ENCODE measurements at places on chromosomes 4 and X.
A peak's percentile ranks its signal among the peaks of the same experiment; 100 is the strongest.

DNA sequence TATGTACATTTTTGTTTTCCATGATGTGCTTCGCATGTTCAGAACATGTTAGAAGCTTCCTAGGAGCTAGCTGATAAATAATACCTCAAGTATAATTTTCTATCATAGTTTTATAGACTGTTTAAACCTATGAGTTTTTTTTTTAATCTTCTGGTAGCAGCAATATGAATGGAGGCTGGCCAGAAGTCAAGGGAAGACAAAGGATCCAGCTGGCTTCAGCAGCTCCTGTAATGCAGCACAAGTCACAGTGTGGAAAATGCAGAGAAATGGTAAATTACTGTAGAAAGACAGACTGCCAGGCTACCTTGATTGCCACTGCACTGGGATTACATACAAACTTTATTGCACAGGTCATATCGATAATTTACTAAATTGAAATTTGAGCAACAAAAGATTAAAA, 537.9 kb downstream of the IQCM start:
- no peak for DNase-seq

DNA sequence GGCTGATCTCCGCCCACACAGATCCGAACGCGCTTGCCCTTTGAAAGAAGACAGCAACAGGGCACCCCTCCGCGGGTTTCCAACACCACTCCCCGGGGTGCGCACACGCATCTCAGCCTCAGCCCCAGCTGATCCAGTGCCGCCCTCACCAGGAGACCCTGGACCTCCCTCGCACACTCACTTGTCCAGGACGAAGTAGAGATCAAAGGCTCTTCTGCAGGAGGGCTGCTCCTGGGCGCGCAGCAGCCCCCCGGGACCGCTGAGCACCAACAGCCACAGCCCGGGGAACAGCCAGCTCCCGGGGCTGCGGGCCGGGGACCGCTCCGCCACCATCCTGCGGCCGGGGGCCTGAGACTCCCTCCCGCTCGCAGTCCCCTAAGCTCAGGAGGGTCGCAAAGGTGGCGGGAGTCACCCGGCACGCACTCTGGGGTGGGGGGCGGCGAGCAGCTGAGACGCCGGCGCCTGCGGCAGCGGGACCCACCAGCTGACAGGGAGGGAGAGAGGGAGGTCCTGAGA, 743 bp downstream of the ANTXR2 start:
- DNase-seq: peak; percentile 63

DNA sequence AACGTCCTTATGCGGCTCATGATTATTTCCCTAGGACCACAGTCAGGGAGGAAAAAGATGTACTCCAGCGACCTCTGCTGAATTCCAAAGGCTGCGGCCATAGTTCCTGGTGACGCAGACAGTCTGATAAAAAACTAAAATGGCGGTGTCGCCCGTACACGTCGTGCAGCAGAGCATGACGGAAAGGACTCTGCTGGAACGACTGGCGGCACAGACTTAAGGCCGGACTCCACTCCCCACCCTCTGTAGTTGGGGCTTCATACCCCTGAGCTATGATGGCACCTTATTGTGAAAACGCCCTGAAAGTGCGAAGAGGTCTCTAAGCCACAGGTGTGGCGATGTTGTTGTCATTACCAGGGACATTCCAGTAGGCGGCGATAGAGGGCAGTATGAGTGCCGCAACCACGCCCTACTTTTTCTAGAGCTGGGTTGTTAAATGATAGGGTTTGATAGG, 90.0 kb upstream of the EDA2R start:
- peak; percentile 49 for DNase-seq

- DNase-seq: no peak
These were observed 344.9 kb downstream of the PACRGL start for GRCh38 chr4:21045119-21045518.

GRCh38 chrX:8453611-8454010, 11.0 kb upstream of the VCX3B start:
- DNase-seq: no peak

GRCh38 chr4:24482871-24483270, 101.5 kb downstream of the DHX15 start:
- DNase-seq: no peak

GRCh38 chrX:130561930-130562329, 160.1 kb downstream of the RBMX2 start:
- DNase-seq: no peak

DNA sequence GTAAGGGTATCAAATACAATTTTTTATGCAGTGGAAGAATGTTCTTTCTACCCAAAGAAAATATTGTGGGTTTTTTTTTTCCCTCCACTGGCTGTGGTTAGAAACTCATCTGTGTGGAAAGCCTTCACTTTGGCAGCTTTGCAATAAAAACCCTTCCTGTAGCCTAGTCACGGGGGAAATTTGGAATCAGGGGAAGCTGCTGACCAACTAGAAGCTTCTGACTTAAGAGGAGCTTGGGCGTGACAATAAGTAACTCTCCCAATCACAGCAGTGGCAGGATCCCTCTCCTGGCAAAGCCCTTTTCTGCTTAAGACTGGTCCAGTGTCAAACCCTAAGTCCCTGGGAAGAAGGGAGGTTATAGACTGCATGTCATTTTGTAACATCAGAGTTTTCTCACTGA, 87.9 kb downstream of the LRRC66 start:
- DNase-seq: no peak

DNA sequence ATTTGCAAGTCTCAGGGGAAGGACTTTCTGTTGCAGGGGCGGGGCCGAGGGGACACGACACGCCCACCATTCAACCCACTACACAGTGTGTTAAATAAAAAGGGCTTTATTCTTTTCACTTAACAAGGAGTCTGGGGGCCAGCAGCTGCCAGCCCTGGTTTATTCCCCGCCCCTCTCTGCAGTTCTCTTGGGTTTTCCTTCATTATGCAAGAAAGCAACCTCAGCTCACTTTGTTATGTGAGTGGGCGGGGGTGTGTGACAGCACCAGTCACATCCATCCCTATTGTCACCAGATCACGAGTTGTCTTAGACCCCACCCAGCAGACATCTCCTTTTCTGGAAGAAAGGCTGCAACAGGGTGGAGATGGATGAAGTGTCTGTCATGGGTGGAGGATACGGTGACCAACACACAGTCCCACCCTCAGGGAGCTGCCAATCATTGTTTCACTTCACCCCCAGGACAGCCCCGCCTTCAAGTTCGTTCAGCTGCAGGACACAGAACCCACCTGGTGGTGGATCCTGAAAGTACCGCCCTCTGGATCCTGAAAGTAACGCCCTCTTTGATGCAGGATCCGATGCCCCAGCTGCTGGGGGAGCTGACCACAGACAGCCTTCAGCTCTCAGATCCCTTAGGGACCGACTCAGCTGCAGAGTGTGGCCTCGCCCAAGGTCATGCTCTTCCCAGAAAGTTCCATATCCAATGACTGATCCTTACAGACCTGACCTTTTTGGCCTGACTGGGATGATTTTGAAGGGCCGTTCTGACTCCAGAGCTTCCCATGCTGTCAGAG, 79.6 kb downstream of the SMIM20 start:
- peak; percentile 45 for DNase-seq

- DNase-seq: no peak
These were observed 35.6 kb downstream of the VCX3B start for GRCh38 chrX:8500203-8500602.

DNA sequence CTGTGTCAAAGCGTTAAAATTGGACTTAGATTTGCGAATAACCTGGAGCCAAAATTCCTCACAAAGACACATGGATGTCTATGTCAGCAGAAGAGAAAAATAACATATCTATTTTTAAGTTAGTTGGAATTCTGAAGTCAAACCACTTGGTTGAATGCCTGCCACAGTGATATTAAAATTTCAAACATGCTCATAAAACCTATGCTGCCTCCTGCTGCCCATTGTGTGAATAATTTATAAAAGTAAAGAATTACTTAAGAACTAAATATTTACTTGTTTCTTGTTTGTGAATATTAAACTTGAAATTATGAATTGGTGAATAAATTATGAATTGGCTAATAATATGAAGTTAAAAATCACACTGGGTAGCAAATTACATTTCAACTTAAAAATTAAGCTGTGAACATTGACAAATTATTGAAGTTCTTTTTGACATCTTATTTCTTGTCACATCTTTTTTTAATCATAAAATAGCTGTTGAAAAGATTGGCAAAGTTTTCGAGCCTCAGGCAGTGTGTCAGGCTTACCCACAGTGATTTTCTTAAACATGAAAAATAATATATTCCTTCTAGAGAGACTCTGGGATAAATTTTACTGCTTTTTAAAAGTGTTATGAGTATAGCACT, 35.4 kb downstream of the FABP2 start:
- no peak for DNase-seq

- no peak for DNase-seq
These were observed 158.1 kb upstream of the USP38 start for GRCh38 chr4:143026459-143027170.

GRCh38 chr4:1274871-1275270, 14.8 kb upstream of the MAEA start:
- no peak for DNase-seq

- DNase-seq: peak; percentile 81
These were observed 17.3 kb downstream of the CTPS2 start for GRCh38 chrX:16695079-16695676.

DNA sequence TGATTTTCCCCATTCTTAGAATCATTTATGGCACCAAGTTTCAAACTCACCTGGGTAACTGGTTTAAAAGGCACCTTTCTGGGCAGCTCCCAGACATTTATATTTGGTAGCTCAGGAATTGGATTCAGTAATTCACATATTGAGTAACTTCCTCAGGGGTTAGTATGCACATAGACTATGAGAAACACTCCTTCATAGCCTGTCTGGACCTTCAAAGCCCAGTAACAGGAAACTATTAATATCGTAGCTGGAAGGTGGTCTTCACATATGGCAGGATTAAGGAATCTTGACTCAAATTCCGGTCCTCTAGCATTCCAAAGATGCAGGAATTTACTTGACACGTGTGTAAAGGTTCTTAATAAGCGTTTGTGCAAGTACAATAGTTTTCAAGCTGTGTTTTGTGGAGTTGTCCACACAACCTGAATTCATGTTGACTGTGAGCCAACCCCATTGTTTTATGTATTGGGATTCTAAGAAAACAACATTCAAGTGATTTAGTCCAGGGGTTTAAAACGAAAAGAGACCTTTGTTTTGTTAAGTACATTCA, 78.4 kb downstream of the PLS3 start:
- DNase-seq: no peak

DNA sequence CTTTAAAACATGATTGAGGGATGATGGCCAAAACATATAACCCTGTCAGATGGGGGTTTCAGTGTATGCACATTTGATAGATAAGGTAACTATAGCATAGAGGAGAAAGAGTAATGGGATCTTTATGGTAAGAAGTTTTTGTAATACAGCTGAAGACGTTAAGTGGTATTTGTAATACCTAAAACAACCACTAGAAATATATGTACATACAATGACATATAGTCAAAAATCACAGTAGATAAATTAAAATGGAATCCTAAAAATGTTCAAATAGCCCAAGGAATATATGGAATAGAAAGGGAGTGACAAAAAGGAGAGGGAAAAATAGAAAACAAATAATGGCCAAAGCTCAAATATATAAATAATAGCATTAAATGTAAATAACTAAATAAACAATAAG, 371.3 kb upstream of the FSTL5 start:
- no peak for DNase-seq

DNA sequence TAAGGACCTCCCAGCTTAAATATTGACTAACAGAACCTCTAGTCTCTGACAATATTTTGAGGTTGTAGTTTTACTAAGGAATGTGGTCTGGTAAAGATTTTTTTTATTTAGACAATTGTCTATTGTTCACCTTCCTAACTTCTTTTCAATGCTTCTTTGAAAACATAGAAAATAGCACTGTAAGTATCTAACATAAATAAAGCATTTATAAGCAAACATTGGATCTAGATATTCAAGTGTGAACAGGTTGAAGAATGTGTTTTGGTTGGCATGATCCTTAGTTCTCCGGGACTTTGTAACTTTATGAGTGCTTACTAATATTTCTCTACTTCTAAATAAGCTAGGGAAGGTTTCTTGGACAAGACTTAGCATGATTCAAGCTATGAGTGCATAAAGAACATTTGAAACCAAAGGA, 285.4 kb upstream of the ARSJ start:
- DNase-seq: no peak

GRCh38 chr4:110653321-110654253, 30.7 kb upstream of the PITX2 start:
- no peak for DNase-seq

GRCh38 chr4:82706349-82707000, 92.1 kb downstream of the SCD5 start:
- no peak for DNase-seq

- DNase-seq: no peak
These were observed 130.4 kb upstream of the PAK3 start for GRCh38 chrX:110965409-110966090.

DNA sequence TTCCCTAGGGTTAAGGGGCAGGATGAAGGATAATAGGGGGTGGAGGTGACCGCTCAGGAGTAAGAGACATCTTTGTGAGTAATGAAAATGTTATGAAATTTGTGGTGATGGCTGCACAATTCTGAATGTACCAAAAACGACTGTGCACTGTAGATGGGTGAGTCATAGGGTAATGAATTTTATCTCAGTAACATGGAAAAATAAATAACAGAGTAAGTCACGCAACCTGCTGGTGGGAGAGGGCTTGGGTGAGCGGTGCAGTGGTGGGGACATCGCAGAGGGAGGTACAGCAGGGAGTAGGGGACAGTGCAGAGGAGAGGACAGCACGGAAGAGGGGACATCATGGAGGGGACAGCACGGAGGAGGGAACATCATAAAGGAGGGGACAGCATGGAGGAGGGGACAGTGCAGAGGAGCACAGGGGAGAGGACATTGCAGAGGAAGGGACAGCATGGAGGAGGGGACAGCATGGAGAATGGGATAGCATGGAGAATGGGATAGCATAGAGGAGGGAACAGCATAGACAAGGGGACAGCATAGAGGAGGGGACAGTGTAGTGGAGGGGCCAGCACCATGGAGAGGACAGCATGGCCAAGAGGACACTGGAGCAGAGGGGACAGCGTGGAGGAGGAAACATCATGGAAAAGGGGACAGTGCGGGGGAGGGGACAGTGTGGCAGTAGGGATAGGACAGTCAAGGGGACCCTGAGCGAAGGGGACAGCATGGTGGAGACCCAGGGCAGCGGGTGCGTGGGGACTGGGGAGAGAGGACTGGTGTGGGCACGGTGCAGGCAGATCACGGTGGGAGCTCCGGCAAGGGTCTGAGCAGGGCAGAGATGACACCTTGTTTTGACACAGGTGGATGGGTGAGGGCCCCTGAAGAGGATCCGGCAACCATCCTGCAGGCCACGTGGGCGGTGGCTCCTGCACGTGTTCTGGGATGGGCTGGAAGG, 68.5 kb upstream of the MXD4 start:
- no peak for DNase-seq

DNA sequence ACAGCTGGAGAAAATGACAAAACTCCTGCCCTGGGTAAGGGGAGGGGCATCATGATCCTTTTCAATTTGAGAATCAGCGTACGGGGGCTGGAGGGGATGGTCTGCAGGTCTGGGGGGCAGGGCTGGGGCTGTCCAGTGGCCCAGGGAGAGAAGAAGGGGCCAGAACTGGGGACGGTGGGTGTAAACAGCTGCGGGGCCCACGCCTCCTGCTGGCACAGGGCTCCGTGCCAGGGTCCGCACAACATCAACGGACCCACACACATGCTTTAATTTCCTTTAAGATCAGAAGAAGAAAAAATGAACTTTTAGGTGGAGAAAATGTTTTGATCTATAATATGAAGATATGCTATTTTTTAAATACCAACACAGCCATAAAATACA, 52.1 kb downstream of the PSAPL1 start:
- no peak for DNase-seq
